Upper lobe of right lung (tissue), 1 donor: ENCODE measurements at places on chromosomes 3 and 15. TPM values are rescaled to one million over a fixed set of nuclear protein-coding genes. Genes with fewer than 3 reads are reported as not detected.

Gene PLXNA1
- total RNA-seq: 53.5 TPM

DNA sequence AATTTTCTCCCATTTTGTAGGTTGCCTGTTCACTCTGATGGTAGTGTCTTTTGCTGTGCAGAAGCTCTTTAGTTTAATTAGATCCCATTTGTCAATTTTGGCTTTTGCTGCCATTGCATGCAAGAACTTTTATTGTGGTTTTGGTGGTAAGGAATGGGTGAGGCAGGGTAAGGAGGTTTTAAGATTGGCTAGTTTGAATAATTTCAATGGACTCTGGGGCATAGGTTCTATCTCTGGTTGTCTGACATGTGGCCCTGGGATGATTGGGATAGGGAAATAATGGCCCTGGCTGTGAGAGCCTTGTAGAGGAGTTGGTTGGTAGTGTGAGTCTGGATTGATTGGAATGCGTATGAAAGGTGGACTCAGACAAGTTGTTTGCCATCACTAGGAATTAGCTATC, 38.0 kb downstream of the SEC22A start:
- no peaks in the 10 kb centered on the region for H3K27me3 ChIP-seq
- no peak overlapping the region for H3K4me3 ChIP-seq
- no peaks in the 10 kb centered on the region for H3K4me1 ChIP-seq
- no peak overlapping the region for H3K27ac ChIP-seq

Gene TTLL13
- total RNA-seq: not detected

Gene LPP
- total RNA-seq: 191 TPM

DNA sequence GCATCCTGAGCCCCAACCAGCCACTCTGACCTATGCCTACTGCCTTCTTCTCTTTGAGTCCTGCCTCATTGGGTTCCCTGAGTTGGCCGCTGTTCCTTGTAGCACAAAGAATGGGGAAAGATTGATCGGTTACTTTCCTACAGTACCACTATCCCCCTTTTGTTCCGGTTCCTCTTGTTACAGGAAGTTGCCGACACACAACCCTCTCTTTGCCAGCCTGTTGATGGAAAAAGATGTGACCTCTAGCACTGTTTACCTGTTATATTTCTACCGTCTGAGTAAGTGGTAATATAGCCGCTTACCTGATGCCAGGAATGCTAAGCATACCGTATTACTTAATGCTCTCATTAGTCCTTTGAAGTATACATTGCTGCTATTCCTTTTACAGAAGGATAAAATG, 9.7 kb upstream of the AHSG start:
- H3K36me3 ChIP-seq: no peaks in the 10 kb centered on the region
- DNase-seq: no peak
- H3K27me3 ChIP-seq: no peaks in the 10 kb centered on the region

Gene FBXL22
- 0.98 TPM for total RNA-seq

DNA sequence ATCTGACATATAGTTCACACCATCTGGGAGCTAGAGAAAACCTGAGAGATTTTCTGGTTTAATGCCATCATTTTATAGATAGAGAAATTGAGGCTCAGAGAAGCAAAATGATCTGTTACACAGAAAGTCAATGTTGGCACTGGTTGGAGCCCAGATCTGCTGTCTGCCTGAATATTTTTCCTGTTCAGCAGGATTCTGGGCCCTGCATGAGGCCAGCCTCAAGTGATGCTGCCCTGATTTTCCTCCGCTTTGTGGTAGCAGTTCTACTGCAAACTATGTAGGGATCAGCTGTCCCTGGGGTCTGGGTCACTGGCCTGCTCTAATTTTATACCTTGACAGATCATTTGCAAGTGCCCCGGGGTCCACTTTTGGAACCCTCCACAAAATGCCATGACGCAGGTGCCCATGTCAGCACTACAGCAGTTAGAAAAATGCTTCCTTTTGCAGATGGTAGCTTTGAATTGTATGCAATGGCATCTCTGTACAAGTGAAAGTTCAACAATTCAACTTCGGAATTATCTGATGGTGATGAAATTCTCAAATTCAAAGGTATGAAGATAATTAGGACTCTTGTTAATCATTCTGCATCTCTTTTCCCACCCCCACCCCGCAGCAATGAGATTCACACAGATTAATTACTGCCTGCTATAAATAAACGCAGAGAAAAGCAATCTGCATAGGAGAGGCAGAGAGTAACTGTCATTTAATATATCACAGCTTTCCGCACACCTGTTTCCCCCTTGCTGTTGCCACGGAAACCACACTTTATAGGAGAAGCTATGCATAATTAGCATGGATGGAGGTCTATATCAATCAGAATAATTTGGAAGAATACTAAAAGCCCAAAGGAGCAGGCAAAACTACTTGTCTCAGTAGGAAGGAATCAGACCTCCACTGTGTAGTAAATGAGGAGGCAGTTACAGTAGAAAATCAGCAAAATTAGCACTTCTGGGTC, 222.6 kb downstream of the PDCD6IP start:
- no peaks in the 10 kb centered on the region for H3K27me3 ChIP-seq
- H3K4me1 ChIP-seq: no peaks in the 10 kb centered on the region
- no peak overlapping the region for H3K4me3 ChIP-seq
- no peak for DNase-seq
- H3K27ac ChIP-seq: no peak overlapping the region

DNA sequence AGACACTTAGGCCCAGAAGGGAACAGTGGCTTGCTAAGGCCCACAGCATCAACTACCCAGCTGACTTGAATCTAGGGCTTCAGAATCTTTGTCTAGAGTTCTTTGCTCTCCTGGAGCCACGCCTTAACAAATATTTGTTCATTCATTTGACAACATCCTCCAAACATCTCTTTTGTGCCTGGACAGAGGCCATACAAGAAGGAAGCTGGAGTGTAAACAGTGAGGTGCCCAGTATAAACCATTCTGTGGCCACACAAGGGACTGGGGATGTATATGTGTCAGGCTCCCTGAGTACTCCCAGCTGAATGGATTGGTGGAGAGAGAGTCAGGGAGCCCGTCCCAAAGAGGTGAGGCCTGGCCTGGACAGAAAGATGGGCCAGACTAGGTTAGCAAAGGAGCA, 3.4 kb downstream of the CIB2 start:
- H3K27me3 ChIP-seq: no peaks in the 10 kb centered on the region
- DNase-seq: no peak
- H3K4me1 ChIP-seq: peaks cover 11% of the 10 kb centered on the region
- H3K36me3 ChIP-seq: no peaks in the 10 kb centered on the region

Gene SNAP23
- 81.9 TPM for total RNA-seq

Gene FOXL2
- not detected for total RNA-seq

GRCh38 chr3:49015765-49016164, 2.6 kb downstream of the DALRD3 start:
- H3K27ac ChIP-seq: no peak overlapping the region
- H3K36me3 ChIP-seq: peaks cover 30% of the 10 kb centered on the region
- H3K4me1 ChIP-seq: peaks cover 24% of the 10 kb centered on the region
- no peak overlapping the region for H3K4me3 ChIP-seq

Gene CSTA
- 22.3 TPM for total RNA-seq
